ENCODE measurements at places on chromosomes 3 and 15.
A peak's percentile ranks its signal among the peaks of the same experiment; 100 is the strongest.

DNA sequence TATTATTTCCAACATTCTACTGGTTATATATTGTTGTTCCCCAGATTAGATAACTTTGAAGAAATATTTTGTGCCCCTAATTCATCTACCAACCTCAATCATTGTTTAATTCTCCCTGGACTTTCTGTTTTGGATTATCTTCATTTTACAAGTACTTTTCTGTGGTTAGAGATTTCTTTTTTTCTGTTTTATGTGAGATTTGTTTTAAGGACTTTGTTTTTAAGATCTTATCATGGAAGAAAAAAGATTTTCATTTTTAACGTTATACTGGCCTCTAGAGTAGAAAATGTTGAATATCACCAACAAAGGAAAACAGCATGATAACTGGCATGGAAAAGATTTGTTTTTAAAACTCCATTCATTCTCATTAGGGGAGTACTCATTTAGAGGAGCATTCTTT lies 210.9 kb upstream of the KCNMB2 start:
- H3K4me3 ChIP-seq = no peak overlapping the region
- no peak for DNase-seq
- H3K36me3 ChIP-seq = no peaks in the 10 kb centered on the region
- no peaks in the 10 kb centered on the region for H3K27me3 ChIP-seq
- no peak overlapping the region for H3K27ac ChIP-seq

DNA sequence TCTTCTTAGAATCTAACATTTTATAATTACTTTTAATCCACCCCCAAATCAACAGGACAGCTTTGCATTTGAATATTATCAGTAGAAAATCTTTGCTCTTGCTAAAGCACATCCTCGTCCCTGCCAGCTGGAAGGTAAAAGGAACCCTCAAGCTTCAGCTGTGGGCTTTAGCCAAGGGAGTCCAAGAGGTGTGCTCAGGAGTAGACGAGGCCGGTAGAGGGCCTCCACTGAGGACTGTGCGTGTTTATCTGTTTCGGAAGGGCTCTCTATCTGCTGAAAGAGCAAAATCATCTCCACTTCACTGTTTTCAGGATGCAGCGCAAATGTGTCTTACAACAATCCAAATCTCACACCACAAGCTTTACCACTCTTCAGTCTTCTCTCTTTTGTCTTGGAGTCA lies 257.4 kb upstream of the IL12A start:
- no peak overlapping the region for H3K27ac ChIP-seq
- no peaks in the 10 kb centered on the region for H3K36me3 ChIP-seq
- H3K4me3 ChIP-seq = no peak overlapping the region
- no peaks in the 10 kb centered on the region for H3K27me3 ChIP-seq

- no peak overlapping the region for H3K27ac ChIP-seq
- H3K4me1 ChIP-seq = peaks cover 19% of the 10 kb centered on the region
- peaks cover 11% of the 10 kb centered on the region for H3K36me3 ChIP-seq
- no peak overlapping the region for H3K4me3 ChIP-seq
These were observed 233.5 kb upstream of the AGTR1 start for GRCh38 chr3:148464246-148464645.

GRCh38 chr3:31402117-31402516 lies 130.6 kb upstream of the STT3B start:
- H3K4me1 ChIP-seq = peaks cover 2% of the 10 kb centered on the region
- DNase-seq = no peak
- no peaks in the 10 kb centered on the region for H3K27me3 ChIP-seq
- no peak overlapping the region for H3K4me3 ChIP-seq
- H3K27ac ChIP-seq = no peak overlapping the region

- no peaks in the 10 kb centered on the region for H3K36me3 ChIP-seq
- H3K4me3 ChIP-seq = no peak overlapping the region
- no peak for DNase-seq
- peaks cover 5% of the 10 kb centered on the region for H3K27me3 ChIP-seq
These were observed 187.3 kb downstream of the KCNAB1 start for GRCh38 chr3:156307704-156308103.

DNA sequence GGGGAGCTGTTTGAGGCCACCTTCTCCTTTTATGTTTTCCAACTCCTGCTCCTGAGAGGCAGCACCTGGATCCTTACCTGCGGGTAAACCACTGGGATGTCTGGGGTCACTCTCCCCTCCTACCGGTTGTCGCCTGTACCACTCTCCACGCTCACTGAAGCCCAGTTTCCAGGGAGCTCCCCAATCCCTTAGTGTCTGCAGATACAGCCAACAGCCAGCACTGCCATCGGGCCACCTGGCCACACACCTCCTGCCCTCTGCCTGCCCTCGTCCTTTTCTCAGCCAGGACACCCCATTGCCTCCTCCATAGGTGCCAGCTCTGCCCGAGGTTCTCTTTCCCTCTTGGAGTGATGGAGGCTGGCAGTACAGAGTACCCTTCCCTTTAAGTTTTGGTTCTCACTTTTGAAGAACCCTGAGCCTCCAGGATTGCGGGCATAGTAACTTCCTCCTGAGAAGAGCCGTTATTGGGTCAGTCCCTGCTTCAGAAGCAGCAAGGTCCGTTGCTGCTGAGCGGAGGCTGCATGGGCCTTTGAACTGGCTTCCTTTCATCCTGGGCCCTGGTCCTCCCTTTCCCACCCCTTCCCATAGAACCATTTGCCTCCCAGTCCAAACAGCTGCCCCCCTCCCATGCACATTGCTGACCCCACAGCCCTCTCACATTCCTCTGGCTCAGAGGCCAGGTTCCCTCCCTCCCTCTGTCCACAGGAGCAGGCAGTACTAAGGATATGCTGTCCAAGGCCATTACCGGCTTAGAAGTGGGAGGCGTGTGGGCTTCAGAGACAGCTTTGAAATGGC lies 30.9 kb downstream of the ARNT2 start:
- no peak for DNase-seq
- H3K4me3 ChIP-seq = no peak overlapping the region
- H3K27ac ChIP-seq = no peak overlapping the region
- H3K4me1 ChIP-seq = peaks cover 4% of the 10 kb centered on the region
- H3K27me3 ChIP-seq = no peaks in the 10 kb centered on the region

GRCh38 chr3:127662001-127662469 lies 10.7 kb upstream of the ABTB1 start:
- H3K4me3 ChIP-seq = no peak overlapping the region
- peaks cover 8% of the 10 kb centered on the region for H3K36me3 ChIP-seq
- no peak overlapping the region for H3K27ac ChIP-seq
- H3K27me3 ChIP-seq = no peaks in the 10 kb centered on the region

GRCh38 chr3:88137836-88138235 lies 11.9 kb upstream of the C3orf38 start:
- H3K4me1 ChIP-seq = peaks cover 14% of the 10 kb centered on the region
- H3K27ac ChIP-seq = no peak overlapping the region
- H3K4me3 ChIP-seq = no peak overlapping the region
- no peaks in the 10 kb centered on the region for H3K27me3 ChIP-seq
- H3K36me3 ChIP-seq = peaks cover 12% of the 10 kb centered on the region

GRCh38 chr15:90053685-90054466 lies 48.4 kb downstream of the IDH2 start:
- no peaks in the 10 kb centered on the region for H3K27me3 ChIP-seq
- DNase-seq = no peak
- no peak overlapping the region for H3K27ac ChIP-seq
- peaks cover 13% of the 10 kb centered on the region for H3K4me1 ChIP-seq
- H3K36me3 ChIP-seq = peaks cover 1% of the 10 kb centered on the region

DNA sequence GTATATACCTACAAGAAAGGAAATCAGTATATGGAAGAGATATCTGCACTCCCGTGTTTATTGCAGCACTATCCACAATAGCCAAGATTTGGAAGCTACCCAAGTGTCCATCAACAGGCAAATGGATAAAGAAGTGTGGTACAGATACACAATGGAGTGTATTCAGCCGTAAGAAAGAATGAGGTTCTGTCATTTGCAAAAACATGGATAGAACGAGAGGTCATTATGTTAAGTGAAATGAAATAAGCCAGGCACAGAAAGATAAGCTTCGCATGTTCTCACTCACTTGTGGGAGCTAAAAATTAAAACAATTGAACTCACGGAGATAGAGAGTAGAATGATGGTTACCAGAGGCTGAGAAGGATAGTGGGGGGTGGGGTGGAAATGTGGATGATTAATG lies 53.1 kb downstream of the FAM81A start:
- H3K4me1 ChIP-seq = peaks cover 2% of the 10 kb centered on the region
- H3K4me3 ChIP-seq = no peak overlapping the region
- H3K27me3 ChIP-seq = peaks cover 15% of the 10 kb centered on the region
- DNase-seq = no peak
- H3K36me3 ChIP-seq = no peaks in the 10 kb centered on the region

GRCh38 chr3:74314696-74315095 lies 299.8 kb downstream of the CNTN3 start:
- H3K4me1 ChIP-seq = no peaks in the 10 kb centered on the region
- DNase-seq = no peak
- H3K27me3 ChIP-seq = no peaks in the 10 kb centered on the region
- no peak overlapping the region for H3K4me3 ChIP-seq
- peaks cover 19% of the 10 kb centered on the region for H3K36me3 ChIP-seq

DNA sequence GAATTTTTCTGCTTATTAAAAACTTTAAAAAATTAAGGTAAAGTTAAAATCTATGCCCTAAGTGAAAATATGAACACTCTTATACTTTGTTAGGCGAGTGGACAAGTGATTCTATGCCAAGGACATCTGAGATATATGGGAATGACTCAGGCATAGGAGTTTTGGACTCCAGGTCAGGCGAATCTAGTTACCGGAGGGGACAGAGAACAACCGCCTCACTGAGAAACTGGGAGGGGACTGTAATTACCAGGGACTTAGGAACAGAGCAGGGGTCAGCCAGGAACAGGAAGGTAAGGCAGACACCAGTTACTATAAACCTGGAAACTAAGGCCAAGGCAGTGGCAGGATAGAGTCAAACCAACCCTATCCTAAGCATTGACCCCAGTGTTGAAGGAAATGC lies 16.8 kb upstream of the ATP1B3 start:
- no peak for DNase-seq
- H3K27ac ChIP-seq = peak overlapping the region; percentile 67
- no peak overlapping the region for H3K4me3 ChIP-seq
- H3K36me3 ChIP-seq = no peaks in the 10 kb centered on the region
